ENCODE measurements at places on chromosomes 12 and 14.

DNA sequence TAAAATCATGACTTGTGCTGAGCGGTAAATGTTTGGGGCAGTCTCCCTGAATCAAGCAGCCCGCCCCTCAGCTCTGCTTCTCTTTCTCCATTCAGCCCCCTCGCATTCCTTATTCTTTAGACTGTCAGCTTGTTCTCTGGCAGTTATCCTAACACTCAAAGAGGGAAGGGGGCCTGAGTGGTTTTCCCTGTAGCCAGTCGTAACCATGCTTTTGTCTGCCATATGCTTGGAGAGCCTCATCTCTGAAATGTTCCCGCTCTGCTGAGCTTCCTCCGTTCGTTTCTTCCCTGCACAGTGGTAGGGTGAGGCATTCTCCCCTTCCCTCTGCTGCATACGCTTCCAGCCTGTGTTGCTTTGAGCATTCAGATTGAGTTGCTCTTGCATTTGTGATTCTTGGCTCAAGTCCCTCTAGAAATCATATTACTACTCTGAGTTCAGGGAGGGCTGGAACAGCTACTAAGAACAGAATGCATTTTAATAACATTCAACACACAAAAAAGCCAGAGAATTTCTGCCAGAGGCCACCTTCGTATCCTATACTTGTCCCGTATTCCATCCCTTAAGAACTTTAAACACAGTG lies 119.7 kb downstream of the FBXL14 start:
- no peak for DNase-seq

DNA sequence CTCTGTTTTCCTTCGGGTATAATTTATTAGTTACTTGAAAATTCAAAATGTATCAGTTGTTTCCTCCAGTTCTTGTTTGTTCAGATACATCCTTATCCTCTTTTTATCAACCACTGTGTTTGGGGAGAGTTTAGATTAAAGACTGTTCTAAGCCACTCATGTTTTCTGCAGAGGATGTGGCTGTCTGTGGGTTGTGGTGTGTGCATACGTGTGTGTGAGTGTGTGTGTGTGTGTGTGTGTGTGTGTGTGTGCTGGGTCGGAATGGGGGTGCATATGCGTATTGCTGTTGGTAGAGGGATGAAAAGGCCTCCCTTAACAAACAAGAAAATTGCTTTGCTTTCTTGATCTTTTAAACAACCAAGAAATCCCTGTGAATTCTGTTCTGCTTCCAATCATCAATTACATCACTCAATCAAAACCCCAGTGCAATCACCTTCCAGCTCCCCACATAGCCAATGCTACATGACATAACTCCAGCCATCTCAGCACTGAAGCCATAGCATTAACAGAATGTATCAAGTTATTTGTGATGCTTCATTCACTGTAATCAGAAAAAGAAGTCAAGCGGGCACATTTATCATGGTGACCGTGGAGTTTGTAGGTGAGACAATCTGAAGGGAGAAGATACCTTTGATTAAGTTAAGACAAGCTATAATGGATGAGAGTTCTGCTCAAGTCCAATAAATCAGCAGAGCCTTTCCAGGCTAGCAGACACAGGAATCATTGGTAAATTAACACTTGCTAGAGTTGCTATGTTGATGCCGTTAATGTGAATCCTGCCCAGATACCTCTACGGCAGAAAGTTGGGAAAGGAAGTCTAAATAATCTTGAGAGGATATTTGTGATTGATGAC lies 131.9 kb downstream of the RMST start:
- DNase-seq = no peak

DNA sequence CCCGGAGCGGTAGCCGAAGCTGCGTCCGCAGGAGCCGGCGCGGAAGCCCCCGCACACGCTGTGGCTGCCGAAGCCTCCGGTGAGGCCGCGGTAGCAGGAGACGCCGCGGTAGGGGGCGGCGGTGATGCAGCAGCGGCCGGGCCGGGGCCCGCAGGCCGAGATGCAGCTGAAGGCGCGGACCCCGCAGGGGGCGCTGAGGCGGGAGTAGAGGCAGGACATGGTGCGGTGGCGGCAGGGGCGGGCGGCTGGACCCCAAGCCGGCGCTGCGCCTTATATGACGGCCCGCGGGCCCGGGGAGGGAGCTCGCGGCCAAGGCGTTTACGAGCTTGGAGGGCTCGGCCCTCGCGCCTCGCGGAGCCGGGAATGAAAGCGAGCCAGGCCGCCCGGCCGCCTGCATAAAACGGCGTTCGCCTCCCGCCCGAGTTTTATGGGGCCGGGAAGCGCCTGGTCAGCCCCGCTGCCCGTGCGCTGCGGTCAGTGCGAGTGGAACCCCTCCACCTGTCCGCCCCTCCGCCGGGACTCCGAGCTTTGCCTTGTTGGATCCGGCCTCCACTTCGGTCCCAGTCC lies 16.0 kb upstream of the KRT86 start:
- DNase-seq = no peak

GRCh38 chr12:54374562-54375258 lies 9.8 kb downstream of the ZNF385A start:
- no peak for DNase-seq

DNA sequence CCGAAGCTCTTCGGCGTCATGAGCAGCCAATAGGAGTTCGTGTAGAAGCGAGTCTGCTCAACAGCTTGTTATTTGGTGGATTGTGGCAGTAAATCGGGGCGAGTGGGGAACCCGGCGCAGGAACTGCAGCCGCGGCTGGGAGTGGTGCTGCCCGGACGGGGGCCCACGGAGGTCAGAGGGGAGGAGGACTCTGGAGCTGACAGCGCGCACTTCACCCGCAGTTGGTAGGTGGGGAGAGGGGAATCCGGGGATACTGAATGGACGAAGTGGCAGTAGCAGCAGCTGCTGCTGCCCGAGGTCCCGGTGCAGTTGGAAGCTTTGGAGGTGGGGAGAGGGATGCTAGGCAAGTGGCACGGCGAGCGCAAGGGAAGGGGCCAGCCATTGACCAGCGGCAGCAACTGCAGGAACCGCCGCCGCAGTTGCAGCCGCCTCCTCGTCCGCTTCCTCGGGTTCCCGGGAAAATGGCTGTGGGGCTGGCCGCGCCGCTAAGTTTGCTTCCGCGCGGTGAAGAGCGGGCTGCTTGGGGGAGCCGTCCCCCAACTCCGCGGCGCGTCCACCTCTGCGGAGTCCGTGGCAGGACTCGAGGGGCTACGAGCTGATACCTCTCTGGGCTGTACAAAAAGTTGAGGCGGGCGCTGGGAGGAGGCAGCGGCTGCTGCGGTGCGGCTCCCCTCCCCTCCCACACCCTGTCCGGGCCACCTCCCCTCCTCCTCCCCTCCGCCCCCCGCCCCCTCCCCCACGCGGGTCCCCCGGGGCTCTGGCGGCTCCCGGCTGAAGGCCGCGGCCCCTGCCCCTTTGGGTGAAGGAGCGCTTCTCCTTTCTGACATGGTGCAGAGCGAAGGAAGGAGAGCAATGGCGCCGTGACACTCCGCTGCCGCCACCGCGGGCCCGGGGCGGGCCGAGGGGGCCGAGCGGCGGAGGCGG lies at the start of gene ARID4A:
ARID4A (plus strand) TSS at position 79 of the 924 bp plus-strand sequence. CDS start 1,300 bp downstream, outside the sequence.
- DNase-seq = peak; percentile 71

DNA sequence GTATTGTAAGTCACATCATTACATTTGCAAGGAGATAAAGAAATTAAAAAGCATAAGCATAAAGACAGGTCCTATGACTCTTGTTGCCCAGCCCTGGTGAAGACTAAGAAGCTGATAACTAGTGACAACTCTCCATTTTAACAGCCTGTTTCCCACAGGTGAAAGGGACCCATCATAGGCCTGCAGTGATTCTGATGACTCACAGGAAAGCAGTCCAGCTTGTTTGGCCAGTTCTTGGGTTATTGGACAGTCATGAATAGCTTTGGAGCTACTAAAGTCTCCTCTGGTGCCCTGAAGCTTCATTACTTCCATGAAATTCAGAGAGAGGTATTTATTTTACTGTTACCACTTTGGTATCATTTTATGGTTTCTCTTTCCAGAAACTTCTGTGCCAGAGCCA lies 55.5 kb upstream of the DYRK2 start:
- no peak for DNase-seq

GRCh38 chr12:2857576-2857975 lies 737 bp upstream of the TEX52 start:
- no peak for DNase-seq

DNA sequence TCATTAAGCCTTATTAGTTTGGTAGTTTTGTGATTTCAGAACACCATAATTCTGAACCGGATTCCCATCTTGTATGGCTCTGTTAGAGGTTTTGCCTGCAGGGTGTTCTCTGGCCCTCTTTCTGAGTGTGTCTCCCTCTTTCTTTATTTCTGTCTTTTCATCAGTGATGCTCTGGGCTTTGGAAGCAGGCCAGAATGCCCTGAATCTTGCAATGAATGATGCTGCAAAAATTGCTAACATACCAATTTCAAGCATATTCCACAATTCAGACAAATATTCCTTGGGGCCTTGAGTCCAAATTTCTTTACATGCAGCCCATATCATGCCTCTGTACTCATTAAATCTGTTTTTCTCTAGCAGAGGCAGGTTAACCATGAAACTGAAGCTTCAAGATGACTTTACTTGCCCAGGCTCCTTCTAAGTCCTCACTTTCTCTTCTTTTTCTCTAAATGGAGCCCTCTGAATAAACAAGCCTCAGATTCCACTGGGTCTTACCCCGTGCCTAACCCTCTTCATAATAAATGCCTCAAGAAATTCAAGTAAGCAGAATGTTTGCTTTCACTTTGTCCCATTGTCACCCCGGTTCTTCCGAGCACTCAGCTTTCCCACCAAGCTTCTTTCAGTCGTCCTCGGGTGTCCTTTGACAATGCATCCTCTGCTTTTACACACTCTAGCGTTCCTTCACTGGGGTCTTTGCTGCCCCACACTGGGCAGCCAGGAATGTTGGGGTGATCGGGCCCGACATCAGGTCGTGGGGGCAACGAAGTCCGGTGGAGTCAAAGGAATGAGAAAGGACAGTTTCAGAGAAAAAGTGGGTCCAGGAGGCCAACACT lies 78.8 kb upstream of the SLC38A4 start:
- no peak for DNase-seq

- no peak for DNase-seq
Measured at GRCh38 chr14:55749201-55749812, 169.3 kb downstream of the KTN1 start.

GRCh38 chr14:39241637-39242036 lies 7.9 kb downstream of the MIA2 start:
- DNase-seq = no peak
